ENCODE measurements at places on chromosomes 3 and 15. TPM values are rescaled to one million over a fixed set of nuclear protein-coding genes. Genes with fewer than 3 reads are reported as not detected.

DNA sequence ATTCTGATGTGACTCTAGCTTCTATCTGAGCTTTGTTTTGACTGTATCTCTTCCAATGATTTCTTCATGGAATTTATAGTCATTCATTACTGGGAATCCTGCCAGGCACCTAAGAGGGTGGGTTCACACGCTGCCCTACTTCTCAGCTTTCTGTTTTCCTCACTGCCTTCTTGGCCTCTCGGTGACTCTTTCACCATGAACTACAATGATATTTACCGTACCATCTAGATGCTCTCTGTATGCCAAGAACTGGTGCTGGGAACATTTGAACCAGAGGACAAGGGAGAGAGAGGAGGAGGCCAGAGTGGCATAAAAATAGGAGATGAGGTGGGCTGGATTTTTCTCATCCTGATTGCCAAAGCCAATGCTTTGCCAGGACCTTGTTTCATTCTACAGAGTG lies 280.0 kb upstream of the P2RY1 start:
- DNase-seq = no peak

The CPB1 gene
- 3.7 TPM for total RNA-seq

The RNU6-1 gene
- total RNA-seq = not detected

The CLDN16 gene
- total RNA-seq = not detected

- no peak for DNase-seq
Measured at GRCh38 chr3:107953722-107954121, 137.1 kb downstream of the CD47 start.

DNA sequence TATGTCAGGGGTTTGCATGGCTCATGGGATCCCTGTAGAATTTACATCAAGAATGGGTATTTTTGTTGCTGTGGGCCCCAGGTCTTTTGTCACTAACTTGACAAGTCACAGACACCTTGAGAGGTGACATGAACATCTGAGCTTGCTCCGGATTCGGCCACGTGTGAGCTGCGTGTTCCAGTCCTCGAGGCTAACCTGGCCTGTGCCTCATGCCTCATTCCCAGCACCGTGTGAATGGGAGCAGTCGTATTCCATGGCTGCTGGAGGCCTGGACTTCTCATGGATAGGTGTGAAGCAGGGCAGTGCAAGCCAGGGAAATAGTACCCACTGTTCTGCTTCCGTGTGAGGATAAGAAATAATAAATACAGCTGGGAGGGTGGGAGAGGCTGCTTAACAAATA lies 423.5 kb downstream of the OCA2 start:
- DNase-seq = no peak

DNA sequence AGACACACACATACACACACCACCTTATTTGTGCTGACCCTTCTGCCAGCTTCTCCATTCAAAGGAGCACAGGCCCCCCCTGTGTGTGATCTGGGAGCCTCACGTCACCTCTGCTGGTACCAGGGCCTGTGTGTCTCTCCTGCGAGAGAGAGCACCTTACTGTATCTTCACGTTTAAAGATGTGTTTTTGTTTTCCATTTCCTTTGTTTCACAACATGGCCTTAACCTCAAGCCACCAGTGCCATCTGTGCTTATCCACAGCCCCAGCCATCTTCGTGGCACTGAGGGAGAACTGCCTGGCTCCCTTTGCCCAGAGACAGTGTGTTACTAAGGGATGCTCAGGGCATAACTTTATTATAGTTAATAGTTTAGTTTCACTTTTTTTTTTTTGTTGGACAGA lies 52.3 kb downstream of the ABHD2 start:
- DNase-seq = no peak

- no peak for DNase-seq
Measured at GRCh38 chr3:79268422-79268821, 499.4 kb downstream of the ROBO1 start.
